Stimulated activated CD4-positive, alpha-beta T cell treated with anti-CD3 and anti-CD28 coated beads, TNF-alpha, amount 100 ng/mL, for 1 hour (primary cell): ENCODE measurements at places on chromosomes 12 and 14.

DNA sequence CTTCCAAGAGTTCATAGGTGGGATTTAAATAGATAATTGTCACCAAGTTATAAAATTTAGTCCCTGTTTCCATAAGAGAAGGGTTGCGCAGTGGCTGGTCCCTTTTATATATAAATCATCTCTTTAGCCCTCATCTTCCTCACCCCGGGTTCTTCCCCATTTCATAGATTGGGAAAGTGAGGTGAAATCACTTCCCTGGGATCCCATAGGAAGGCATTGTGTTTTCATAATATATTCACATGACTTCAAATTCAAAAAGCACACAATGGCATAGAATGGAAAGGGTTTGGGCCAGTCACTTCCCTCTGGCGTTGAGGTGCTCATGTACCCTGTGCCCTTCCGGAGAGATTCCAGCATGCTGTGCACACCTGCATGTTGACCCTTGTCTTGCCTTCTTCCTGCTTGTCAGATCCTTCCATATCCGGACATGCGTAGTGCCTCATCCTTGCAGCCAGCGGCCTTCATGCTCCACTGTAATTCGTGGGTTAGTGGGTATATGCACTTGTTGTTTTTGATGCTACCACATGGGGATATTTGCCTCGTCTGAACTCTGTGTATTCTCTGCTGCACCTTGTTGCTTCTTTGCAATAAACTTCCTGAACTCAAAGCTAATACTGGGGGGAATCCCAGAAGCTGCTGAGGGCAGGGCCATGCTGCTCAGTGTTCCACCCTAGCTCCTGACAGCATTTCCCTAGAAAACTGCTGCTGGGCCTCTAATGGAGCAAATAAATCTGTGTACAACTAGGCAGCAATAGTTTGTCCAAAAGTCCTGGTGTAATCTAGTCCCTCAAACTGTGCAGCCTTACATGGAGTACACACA, 59.6 kb downstream of the ANAPC7 start:
- DNase-seq, result no peak

DNA sequence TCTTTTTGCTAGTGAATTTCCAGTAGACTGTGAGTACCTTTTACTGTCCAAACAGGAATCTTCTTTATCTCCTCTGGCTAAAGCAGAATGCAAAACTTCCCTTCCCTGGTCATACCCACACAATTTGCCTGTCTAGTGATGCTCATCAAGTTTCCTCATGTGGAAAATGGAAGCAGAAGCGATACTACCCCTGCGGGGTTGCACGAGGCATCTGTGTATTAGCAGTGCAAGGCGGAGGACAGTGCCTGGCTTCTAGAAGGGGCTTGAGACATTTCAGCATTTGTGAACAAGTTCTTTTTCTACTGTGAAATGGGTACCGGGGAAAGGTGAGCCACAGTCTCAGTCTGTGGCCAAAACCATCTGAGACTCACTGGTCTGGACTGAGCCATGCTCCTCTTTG, 340.9 kb downstream of the AACS start:
- no peak for DNase-seq

DNA sequence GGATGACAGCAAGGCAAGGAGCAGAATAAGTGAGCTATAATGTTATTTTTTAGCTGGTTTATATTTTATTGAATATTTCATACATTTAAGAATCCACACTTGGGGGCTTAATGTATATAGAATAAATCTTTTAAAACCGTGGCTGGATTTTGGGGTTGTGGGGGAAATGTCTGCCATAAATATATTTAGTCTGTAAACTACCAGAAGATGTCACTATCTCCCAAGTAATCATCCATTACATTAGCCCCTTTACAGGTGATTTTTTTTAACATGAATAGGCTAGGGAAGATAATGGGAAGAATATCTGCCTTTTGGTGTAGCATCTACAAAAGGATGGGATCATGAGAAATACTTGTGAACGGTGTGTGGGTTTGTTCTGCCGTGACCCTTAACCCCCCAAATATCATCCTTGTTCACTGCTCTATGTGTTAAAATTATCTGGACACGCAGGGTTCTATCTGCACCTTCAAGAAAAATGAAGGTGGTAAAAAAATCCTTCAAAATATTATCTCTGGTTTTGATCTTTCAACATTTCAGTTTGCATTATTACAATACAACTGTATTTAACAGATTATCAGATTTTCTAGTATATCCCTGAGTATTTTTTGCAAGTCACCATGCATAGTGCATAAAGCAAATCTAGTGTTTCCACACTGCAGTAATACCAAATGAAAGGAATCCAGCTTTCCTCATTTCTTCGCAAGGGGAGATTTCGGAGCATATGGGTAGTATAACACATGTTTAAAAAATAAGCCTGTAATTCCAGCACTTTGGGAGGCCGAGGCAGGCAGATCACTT, 8.0 kb upstream of the SLC17A8 start:
- no peak for DNase-seq

GRCh38 chr14:90645842-90646443, 170.3 kb downstream of the TTC7B start:
- DNase-seq, result no peak

- DNase-seq, result no peak
Measured at GRCh38 chr12:53241623-53242412, 9.8 kb upstream of the RARG start.

DNA sequence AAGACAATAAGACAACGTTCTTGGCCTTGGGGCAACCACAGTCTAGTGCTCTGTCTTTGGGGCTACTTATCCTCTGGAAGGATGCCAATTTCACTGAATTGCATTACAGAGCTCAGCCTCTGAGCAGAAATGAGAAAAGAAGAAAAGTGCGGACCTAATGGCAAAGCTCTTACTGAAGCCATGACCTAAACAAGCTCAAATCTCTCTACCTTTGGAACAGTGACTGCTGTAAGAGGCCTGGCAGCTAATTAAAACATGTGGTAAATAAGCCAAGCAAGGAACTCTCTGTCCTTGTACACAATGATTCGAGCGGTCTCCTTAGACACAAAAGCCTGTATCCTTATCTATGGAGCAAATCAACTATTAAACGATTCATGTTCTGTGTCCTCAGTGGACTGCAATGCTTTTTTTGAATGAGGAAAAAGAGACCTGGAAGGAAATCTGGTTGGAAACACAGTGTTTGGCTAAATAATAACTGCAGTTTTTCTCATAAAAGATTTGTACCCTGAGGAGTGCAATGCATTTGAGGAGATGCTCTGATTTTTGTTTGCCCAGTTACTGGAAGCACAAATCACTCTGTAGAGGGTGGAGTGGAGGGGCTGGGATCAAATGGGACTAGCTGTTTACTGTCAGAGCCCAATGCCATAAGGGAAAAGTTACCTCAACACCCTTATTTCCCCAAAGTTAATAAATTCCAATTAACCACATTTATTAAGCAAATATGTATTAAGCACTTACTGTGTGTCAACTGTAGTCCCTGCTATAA, 113.9 kb downstream of the NDUFA12 start:
- DNase-seq, result no peak

- no peak for DNase-seq
Measured at GRCh38 chr14:95614349-95614748, 71.9 kb upstream of the TCL1B start.

GRCh38 chr14:104816616-104816884, 15.6 kb downstream of the ZBTB42 start:
- no peak for DNase-seq

DNA sequence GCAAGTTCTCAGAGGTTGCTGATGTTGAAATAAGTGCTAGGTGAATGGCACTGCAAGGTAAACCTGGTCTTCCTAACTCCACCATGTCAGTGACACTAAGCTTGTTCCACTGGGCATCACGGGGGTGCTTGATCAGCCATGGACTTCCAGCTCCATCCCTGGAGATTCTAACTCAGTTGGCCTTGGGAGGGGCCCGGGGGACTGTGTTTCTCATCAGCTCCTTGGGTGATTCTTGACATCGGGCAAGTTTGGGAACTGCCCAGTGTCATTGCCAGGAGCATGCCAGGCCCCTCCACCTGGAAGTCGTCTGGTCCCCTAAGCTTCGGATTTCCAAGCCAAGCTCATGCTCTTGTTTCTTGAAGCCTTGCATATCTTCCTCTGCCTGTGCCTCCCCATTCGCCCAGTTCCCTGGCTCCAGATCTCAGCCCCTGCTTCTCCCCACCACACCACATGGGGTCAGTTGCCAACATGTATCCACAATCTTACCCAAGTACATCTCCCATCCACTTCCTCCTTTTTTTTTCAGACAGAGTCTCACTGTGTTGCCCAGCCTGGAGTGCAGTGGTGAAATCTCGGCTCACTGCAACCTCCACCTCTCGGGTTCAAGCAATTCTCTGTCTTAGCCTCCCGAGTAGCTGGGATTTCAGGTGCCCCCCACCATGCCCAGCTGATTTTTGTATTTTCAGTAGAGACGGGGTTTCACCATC, 30.7 kb upstream of the RFLNA start:
- DNase-seq, result no peak
